ENCODE measurements at places on chromosomes 11 and 22.

- no peak for DNase-seq
These were observed 216.3 kb downstream of the DDX10 start for GRCh38 chr11:108881131-108881530.

DNA sequence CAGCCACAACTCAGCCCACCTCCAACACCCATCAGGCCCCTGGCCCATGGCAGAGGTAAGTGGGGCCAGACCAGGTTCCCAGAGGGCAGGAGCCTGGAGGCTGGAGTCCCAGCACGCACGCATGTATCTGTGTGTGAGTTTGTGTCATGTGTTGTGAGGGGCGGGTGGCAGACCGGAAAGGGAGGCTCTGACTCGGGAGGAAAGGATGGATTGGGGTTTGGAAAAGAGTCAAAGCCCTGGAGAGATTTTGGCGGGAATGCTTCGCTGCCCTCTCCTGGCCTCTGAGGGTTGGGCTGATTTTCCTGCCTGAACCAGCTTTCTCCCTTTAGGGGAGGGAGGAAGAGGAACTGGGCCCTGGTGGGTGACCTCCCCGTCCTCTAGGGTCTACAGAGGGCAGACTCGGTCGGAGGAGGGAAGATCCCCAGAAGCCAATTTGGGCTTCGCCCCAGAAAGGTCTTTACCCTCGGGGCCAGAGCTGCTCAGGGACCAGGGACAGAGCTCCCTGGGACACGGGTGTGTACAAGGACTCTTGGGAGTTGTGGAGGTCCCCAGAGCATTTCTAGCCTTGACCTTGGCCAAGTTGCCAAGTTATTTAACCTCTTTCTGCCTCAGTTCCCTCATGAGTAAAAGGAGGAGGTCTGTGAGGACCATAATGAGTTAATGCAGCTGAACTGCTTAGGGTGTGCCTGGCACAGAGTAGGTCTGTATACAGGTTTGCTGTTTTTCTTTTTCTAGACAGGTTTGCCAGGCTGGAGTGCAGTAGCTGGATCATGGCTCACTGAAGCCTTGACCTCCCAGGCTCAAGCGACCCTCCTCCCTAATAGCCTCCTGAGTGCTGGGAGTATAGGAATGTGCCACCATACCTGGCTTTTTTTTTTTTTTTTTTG lies 6.9 kb downstream of the C11orf68 start:
- no peak for DNase-seq

GRCh38 chr11:8744423-8744822 lies 61.8 kb downstream of the RPL27A start:
- DNase-seq: no peak

DNA sequence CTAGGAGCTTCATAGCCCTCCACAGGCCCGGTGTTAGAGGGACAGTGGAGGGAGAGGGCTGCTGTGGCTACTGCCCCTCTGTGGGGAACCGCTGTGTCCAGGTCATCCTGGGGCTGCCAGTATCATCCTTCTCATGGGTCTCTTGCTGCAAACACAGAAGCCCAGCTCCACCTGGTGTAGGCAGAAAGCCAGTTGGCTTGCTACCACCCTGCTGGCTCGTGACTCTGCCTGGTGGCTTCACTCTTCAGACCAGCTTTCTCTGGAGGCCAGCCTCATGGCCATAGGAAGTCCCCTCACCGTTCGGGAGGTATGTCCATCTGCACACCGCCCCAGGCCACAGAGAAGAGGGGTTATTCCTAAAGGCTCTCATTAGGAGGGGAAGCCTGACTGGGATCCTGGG lies 19.4 kb upstream of the SUSD2 start:
- no peak for DNase-seq

DNA sequence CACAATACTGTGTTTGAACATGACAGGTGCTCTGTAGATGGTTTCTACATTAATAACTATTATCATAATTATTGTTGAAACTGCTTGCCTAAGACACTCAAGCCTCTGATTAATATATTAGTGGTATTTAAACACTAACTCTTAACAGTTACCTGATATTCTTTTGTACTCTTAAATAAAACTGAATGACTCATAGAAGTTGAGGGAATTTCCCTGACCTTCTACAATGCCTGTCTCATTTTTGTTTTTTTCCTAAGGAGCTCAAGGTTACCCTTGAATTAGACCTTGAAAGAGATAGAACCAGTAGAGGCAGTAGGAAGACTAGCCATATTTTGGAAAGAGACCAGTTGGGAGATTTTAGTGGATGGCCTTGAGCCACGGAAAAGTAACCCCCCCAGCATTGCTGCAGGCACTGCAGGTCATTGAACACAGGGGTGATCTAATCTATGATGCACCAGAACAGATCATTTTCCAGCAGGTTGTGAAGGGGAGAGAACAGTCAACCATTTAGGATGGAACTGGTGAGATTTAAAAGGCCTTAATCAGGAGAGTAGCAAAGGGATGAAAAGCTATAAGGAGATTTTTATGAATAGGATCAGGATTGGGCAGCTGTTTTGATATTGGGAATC lies 148.3 kb downstream of the PGR start:
- no peak for DNase-seq

- DNase-seq: no peak
These were observed 30.8 kb downstream of the ACO2 start for GRCh38 chr22:41499624-41500280.

- peak; percentile 53 for DNase-seq
These were observed 4.6 kb upstream of the IL17REL start for GRCh38 chr22:50016988-50017700.

- no peak for DNase-seq
These were observed 161.8 kb downstream of the IGLL1 start for GRCh38 chr22:23418159-23418788.

GRCh38 chr11:43735961-43736360 lies 55.4 kb downstream of the HSD17B12 start:
- DNase-seq: no peak

DNA sequence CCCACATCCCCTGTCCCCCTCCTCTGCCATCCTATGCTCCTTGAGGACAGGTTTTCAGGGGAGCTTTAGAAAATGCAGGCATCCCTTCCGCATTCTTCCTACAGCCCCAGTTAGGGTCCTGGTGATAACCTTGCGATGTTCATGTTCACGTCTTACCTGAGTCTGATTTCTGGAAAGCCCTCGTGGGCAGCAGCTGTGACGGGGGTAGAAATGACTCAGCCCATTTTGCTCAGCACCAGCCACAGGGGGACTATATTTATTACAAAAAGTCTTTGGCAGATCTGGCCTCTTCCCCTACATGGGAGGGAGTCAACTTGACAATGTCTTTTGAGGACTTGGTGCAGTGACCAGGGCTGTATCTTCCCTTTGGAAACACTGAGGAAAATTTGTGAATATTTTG lies 12.3 kb downstream of the PKNOX2 start:
- no peak for DNase-seq

DNA sequence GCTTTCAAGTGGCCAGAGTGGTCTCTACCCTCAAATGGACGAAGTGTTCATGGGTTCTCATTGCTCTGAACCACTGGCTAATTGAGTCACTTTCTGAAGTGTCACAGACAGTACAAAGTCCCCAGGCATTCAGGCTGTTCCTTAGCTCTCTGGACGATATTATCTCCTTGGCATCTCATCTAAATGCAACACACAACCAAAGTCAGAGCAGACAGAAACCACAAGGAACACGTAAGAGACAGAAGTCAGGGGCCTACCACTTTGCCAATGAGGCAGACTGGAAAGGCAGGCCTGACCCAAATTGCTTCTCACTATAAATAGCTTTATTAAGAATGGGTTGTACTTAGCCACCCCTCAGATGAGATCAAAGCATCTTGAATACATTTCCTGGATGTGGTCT lies 29.0 kb upstream of the LDLRAD3 start:
- DNase-seq: no peak

GRCh38 chr11:123393312-123393927 lies 36.6 kb upstream of the GRAMD1B start:
- DNase-seq: no peak

DNA sequence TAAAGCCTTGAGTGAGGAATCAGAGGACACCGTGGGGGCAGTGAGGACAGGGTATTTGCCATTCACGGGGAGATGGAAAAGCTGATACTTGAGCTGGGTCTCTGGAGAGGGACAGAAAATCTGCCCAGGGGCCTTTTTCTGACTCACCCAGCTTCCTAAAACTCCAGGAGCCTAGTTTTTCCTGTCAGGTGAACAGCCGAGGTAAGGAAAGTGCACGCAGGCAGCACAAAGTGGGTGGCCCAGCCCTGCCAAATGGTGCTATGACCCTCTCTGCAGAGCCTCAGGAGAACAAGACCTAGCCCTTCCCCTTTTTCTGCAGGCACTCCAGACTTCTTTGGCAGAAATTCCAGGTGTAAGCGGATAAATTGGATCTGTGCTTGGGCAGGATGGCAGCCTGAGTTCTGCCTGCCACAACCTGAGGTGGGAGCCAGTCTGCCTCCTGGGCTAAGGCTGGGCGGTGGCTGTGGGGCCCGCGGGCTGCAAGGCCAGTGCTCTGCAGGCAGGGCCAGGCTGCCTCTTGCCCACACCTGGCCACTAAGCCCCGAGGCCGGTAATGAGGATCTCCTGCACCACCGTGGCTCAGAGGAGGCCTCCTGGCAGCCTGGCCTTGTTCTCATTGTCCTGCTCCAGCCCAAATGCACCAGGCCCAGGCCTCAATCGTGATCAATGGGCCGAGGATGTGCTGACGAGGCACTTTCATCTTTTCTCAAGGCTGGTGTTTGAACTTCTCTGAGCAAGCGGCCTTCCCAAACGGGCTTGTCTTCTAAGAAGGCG lies 72.9 kb upstream of the LMO1 start:
- no peak for DNase-seq

DNA sequence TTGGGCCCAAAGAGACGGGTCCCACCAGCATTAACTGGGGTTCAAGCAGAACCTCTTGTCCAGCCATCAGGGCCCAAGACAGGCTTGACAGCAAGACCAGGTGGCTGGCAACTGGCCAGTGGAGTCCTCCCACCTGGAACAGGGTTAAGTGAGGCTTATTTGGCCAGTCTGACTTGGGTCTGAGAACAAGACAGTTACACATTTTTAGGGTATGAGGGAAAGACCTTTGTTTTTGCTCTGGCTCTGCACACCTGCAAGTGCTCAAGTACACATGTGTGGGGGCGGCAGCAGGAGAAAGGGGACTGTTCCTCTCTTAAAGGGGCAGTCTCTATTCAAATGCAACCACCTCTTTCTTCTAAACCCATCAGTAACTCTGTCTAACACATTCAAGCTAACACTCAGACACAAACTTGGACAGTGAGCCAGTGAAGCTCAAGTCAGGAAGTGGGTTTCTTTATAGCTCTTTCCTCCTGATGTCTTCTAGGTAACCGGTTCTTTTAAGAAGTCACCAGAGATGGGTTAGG lies 116.2 kb downstream of the ETS1 start:
- no peak for DNase-seq

GRCh38 chr22:17096071-17096470 lies 11.3 kb downstream of the IL17RA start:
- DNase-seq: no peak

DNA sequence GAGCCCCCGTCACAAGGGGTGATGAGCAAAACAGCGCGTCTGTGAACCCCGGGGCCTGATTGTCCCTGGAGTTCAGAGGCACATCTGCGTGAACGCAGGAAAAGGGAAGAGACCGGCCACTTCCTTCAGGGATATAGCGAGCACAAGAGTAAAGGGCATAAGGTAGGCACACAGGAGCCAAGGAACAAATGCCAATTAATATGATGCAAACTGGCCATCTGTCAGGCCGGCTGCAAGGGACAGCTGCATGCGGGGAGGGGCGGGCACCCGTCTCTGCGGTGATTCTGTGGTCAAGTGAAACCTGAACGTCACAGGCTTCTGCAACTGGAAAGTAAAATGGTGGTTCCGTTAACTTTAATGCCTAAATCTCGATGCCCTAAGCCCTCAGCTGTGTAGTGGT lies 64.7 kb downstream of the TRIM29 start:
- no peak for DNase-seq

DNA sequence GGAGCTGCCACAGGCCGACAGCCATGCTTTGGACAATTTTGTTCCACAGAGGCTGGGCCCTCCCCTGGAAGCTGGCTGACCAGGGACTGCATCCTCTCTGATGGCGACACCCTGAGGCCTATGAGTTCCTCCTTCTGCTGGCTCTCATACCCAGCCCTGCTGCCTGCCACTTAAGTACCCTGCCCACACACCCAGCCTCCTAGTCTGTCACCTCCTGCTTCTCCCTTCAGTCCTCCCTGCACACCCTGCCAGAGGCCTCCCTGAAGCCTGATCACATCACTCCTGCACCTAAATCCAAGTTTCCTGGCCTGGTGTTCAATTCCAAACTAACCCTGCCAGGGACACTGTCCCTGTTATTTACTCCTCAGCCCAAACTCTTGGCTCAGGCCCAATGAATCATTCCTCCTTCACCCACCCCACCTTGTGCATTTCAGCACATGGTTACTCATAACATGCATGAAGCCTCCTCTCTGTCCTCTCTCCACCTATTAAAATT lies 136.7 kb upstream of the NECTIN1 start:
- DNase-seq: no peak

- peak; percentile 22 for DNase-seq
These were observed 1.1 kb upstream of the DDX6 start for GRCh38 chr11:118791961-118792569.

Measured in stimulated activated CD4-positive, alpha-beta T cell treated with anti-CD3 and anti-CD28 coated beads, Interleukin-1b, Interleukin-23, amount 100 ng/mL, for 1 hour (primary cell).